NCI-H524 (cell line): ENCODE measurements at places on chromosomes 7 and 10.

DNA sequence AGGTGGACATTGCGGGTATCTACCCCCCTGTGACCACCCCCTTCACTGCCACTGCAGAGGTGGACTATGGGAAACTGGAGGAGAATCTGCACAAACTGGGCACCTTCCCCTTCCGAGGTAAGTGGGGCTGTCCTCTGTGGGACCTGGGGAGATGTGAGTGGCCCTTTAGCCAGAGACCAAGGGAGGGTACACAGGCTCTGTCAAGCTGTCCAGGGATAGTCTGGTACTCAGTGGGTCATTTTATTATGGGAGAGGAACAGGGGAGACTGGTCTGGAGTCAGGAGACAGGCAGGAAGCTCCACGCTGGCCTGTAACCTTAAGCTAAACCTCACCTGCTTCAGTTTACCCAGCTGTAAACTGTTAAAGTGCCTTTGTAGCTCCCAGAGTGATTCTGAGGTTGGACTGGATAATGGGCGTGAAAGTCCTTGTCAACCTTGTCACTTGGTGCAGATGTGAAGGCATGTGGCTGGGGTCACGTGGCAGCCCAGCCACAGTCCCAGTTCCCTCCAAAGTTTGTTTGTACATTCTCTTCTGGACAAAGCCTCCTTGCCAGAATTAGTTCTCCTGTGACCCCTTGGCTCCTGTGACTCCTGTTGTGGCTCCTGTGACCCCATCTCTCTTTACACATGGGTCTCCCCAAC lies 729 bp downstream of the HOGA1 start:
- no peak for DNase-seq

DNA sequence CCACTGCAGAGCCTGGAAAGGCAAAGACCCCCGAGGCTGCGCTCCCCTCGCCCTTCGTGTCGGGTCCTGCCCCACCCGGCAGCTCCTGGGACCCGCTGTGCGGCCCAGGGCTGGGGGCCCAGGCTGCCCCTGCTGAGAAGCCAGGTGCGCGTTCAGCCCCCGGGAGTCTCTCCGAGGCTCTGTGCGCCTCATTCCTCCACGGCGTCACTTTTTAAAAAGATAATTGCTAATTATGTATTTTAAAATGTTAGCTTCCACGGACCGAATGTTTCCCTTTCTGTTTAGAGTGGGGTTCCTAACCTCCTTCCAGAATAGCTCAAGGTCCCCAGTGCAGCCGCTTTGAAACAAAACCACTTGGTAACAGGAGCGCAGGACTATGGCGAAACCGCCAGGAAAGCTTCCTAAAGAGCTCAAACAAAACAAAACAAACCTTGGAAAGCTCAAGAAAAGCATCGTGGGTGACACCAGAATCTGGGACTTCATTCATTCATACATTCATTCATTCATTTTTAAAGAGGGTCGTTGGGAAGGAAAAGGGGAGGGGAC lies 45.6 kb downstream of the PDIA4 start:
- DNase-seq = peak; percentile 25

DNA sequence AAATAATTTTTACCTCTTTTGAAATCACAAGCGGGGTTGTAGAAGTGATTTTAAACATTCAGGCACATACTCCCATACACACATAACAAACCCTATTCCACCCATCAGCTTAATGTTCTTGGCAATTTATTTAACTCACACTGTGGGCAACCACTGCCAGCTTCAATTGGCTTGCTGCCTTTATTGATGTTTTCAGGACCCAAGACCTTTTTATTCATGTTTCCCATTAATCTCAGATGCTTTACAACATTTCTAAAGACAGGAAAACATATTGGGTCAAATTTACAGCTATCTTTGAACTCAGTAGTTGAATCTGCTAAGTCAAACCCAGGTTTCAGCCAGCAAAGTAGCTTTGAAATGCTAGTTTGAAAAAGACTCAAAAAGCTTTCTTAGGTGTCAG lies 72.9 kb upstream of the TEX47 start:
- no peak for DNase-seq

GRCh38 chr7:7327423-7327822 lies 145.1 kb downstream of the C1GALT1 start:
- no peak for DNase-seq

- DNase-seq = no peak
Observed at GRCh38 chr7:38280707-38281106, 7.3 kb upstream of the TARP start.
